T-helper 2 cell (primary cell): ENCODE measurements at places on chromosomes 2 and 18.

GRCh38 chr2:236205867-236206645 is 37.9 kb upstream of the GBX2 start:
- DNase-seq, result no peak

DNA sequence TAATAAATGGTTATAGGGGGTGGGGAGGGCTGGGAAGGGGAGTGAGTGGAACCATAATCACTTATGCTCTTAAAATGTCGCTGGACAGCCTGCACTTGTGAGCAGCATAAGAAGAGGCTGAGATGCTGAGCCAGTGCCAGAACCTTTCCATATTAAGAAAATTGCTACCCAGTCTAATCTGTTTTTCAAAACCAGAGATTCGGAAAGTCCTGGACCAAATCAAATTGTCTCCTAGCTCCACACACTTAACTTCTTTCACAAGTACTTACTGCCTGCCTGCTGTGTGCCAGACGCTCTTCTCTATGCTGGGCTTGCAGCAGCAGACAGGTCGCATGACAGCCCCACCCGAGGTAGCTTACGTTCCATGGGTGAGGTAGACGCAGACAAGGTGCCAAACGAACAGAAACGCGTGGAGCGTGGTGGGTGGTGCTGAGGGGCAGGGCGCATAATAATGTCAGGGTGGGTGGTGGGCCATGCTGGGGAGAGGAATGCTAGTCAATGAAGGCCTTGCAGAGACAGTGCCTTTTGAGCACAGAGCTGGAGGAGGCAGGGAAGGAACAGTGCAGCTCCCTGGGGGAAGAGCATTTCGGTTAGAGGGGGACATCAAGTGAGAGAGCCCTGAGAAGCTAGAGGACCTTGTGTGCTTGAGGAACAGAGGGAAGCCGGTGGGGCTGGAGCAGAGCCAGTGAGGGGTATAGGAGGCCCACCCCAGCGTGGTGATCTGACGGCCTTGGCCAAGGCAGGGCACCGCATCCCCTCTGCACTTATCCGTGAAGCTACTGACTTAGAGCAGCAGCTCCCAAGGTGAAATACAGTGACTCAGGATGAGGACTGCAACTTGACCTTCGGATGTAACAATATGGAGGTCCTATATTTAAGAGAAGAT is 123.5 kb upstream of the DAPL1 start:
- no peak for DNase-seq

DNA sequence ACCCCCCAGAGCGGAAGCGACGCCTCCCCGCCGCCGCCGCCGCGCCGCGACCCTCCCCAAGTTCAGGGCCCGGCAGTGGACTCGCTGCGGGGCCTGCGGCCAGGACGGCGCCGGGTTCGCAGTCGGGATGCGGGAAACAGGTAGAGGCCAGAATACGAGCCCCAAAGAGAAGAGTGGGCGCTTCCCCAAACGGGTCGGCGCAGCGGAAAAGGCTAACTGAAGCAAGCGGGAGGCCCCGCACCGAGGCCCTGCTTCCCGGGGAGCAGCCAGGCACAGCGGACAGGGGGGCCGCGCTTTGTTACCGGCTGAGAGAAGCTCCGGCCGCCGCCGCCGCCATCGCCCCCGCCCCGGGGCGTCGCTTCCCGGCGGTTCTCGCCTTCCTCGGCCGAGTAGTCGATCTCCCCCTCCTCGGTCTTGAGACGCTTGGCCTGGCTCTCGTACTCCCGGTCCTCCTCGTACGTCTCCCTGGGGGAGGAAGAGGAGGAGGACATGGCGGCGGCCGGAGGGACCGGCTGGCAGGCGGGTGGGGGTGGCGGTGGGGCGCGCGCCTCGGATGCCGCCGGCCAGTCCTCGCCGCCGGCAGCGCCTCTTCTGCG is 494 bp downstream of the HNRNPLL start:
- DNase-seq, result peak; percentile 28

DNA sequence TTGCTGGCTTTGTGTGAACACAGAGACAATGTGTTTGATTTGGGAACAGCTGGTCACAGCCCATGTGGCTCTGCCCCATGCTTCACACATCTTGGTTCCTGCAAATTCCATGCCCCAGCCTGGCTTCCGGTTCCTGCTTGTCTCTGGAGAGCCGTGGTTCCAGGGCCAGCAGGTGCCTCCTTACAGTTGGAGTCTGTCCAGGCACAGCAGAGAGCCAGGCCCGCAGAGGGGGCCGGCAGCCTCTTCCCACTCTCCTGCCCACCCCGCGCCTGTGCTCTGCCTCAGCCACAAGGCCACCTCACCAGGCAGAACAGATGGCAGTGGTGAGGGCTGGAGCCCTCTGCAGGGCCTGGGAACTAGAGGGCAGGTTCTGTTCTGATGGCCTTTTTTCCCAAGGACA is 81.5 kb downstream of the LDLRAD4 start:
- no peak for DNase-seq
